Purkinje cell (primary cell): ENCODE measurements at places on chromosomes 5 and 9. TPM values are rescaled to one million over a fixed set of nuclear protein-coding genes. Genes with fewer than 3 reads are reported as not detected.

The ADAMTS13 gene
- polyA plus RNA-seq = 1.7 and 3.4 TPM in 2 replicates

The GRK6 gene
- 1.3 and 5.0 TPM in 2 replicates for polyA plus RNA-seq

The SARDH gene
- 1.4 TPM in 1 of 2 replicates, not detected in the other for polyA plus RNA-seq

The ERGIC1 gene
- 4.6 and 7.1 TPM in 2 replicates for polyA plus RNA-seq

The GCNT1 gene
- polyA plus RNA-seq = 0.66 TPM in 1 of 2 replicates, not detected in the other

The IL4 gene
- polyA plus RNA-seq = 0.71 TPM in 1 of 2 replicates, not detected in the other

The TRIM36 gene
- polyA plus RNA-seq = 35.8 and 42.3 TPM in 2 replicates

The PCDHGA2 gene
- 1.9 TPM in 1 of 2 replicates, not detected in the other for polyA plus RNA-seq

The SLC36A2 gene
- polyA plus RNA-seq = not detected in 2 replicates

The CCDC171 gene
- 2.3 and 4.4 TPM in 2 replicates for polyA plus RNA-seq

The ARL14EPL gene
- polyA plus RNA-seq = not detected in 2 replicates

The LCN10 gene
- polyA plus RNA-seq = not detected in 2 replicates

The IL7R gene
- not detected in 2 replicates for polyA plus RNA-seq

The STC2 gene
- polyA plus RNA-seq = 2.0 and 5.7 TPM in 2 replicates

The EXD3 gene
- 1.2 TPM in 1 of 2 replicates, not detected in the other for polyA plus RNA-seq

The BRIX1 gene
- polyA plus RNA-seq = 35.4 and 54.0 TPM in 2 replicates

The GPR151 gene
- not detected in 2 replicates for polyA plus RNA-seq

The EDIL3 gene
- polyA plus RNA-seq = 156 and 168 TPM in 2 replicates

The OMD gene
- polyA plus RNA-seq = 1.6 and 3.0 TPM in 2 replicates

The S1PR3 gene
- polyA plus RNA-seq = 0.19 and 0.39 TPM in 2 replicates

The IL3 gene
- not detected in 2 replicates for polyA plus RNA-seq

The PCDHAC2 gene
- polyA plus RNA-seq = 22.6 and 36.9 TPM in 2 replicates

The NDUFAF2 gene
- 107 and 136 TPM in 2 replicates for polyA plus RNA-seq

The CTSL gene
- 73.5 and 86.3 TPM in 2 replicates for polyA plus RNA-seq

The GARIN3 gene
- polyA plus RNA-seq = 0.16 and 0.70 TPM in 2 replicates

The TRIM7 gene
- polyA plus RNA-seq = 0.35 TPM in 1 of 2 replicates, not detected in the other

The AKNA gene
- 0.17 and 0.39 TPM in 2 replicates for polyA plus RNA-seq

The SOX30 gene
- polyA plus RNA-seq = 0.95 TPM in 1 of 2 replicates, not detected in the other

The C9orf153 gene
- 0.14 and 0.98 TPM in 2 replicates for polyA plus RNA-seq

The LMX1B gene
- polyA plus RNA-seq = not detected in 2 replicates

The TMEM252 gene
- polyA plus RNA-seq = not detected in 2 replicates

The PCDHA1 gene
- polyA plus RNA-seq = 5.3 and 10.1 TPM in 2 replicates

The ZFP2 gene
- polyA plus RNA-seq = 0.71 and 4.6 TPM in 2 replicates

The RAI14 gene
- 2.4 and 6.8 TPM in 2 replicates for polyA plus RNA-seq
